ENCODE measurements at places on chromosomes 11 and 22.

- DNase-seq: no peak
Observed at GRCh38 chr22:24437741-24438328, 10.4 kb downstream of the ADORA2A start.

DNA sequence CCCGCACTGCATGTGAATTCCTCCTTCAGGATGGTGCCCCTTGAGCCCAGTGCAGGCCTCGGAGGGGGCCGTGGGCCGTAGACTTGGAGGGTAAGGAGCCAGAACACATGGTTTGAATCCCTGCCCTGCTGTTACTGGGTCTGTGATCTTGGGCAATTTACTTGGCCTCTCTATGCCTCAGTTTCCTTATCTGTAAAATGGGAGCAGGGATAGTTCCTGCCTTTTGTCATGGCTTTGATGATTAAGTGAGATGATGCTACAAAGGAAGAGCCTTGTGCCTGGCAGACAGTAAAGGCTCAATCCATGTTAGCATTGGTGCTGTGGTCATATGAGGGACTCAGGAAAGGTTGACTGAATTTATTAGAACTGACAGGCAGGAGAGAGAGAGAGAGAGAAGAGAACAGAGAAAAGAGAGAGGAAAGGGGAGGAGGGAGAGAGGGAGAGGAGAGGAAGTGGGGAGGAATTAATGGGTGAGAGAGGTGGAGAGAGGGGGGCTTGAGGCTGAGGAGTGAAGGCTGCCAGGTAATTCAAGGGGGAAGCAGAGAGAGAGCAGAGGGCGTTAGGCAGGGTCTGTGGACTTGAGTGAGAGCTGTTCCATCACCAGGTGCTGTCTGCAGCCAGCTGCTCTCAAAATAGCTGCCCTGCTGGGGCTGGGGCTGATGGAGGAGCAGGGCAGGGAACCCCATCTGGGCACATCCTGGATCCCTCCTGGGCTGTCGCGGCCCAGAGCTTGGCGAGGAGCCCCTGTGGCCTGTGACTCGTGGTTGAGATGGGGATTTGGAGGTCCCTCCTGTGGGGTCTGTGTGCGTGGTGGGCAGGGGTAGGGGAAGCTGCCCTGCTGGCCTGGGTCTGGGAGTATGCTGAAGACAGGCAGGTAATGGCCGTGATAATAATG, 44.1 kb downstream of the MCM5 start:
- no peak for DNase-seq

DNA sequence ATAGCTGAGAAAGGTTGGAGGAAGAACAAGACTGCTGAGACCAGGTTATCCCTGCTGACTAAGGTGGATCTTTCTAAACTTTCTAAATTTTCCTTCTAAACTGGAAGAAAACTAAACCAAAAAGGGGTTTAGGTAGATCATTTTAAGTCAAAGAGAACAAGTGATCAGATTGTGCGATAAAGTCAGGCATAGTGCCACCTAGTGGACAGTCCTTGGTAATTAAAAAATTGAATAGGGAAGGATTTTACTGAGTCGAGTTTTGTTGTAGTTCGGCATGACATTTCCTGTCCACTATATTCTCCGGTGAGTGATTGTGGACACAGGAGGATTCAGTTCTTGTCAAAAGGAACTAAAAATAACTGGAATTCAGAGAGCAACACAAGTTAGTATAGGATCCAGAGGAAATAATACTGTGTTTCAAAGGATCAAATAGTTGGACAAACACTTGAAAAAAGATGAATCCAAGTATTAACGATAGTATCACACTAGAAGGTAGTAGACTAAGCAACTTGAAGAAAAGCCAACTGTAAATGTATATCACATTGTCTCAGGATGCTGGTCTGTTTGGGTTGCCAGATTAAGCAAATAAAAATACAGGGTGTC, 1236.4 kb downstream of the FAM181B start:
- peak; percentile 4 for DNase-seq

DNA sequence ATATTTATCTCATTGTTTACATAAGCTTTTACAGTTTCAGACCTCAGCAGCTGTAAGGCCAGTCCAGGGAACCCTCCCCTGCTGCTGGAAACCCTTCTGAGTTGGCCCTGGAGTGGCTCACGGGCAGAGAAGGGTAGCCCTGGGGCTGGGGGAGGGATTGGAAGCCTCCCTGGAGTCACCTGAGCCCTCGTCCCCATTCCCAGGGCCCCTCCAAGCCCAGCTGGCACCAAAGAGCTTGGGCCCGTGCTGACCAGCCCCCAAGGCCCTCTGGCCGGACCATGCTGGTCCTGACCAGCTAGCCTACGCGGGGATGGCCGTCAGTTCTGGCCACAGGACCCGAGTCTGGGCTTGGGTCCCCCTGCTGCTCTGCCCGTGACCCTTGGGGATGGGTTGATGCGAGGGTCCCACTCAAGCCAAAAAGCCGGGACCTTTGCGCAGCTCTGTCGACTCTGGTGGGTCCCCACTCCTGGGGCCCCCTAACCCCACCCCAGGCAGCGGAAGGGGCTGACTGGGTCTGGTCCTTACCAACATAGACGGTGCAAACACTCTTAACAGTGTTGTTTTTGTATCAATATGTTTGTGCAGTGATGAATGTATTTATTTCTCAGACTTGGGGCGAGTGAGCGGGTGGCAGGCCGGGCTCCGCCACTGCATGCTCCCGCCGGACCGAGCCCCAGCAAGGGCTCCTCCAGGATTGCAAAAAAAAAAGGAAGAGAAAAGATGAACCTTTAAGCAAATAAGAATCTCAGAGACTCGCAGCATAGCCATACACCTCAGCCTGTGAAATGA, 17.5 kb upstream of the TMEM191C start:
- no peak for DNase-seq

GRCh38 chr11:133467686-133468085, 64.6 kb downstream of the OPCML start:
- no peak for DNase-seq

DNA sequence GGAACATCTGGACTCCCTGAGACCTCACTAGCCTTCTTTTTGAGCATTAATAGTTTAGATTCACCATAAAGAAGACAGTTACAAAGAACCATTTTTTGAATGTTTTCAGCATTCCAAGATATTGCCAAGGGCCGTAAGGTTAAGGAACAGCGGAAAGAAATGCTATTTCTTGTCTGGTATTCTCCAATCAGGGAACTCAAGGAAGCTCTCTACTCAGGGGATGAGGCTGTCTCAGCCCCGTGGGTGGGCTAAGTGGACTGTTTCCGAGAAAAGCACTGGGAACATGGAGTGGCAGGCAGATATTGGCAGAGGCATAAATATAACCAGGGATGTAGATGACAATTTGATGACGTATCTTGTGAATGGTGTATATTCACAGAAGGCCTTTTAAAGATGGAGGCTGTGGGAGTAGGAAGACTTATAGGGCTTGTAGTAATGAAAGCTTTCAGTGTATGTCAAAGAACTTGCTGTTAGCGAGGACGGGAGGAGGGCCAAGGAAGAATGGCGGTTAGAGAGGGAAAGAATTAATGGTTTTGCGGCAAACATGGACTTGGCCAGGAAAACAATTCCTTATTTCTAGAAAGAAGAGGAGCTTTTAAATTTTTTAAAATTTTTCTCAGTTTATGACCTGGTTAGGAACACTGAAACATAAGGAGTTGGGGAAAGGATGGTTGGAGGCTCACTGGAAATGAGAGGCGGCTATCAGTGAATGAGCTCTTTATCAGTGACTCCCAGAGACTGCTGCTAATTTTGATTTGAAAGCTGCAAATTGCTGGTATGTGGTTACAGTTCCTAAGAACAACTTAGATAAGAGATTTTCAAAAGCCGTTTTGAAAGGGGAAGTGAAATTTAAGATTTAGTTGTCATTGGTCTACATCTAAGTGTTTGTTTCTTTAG, 64.6 kb downstream of the ST3GAL4 start:
- DNase-seq: no peak

DNA sequence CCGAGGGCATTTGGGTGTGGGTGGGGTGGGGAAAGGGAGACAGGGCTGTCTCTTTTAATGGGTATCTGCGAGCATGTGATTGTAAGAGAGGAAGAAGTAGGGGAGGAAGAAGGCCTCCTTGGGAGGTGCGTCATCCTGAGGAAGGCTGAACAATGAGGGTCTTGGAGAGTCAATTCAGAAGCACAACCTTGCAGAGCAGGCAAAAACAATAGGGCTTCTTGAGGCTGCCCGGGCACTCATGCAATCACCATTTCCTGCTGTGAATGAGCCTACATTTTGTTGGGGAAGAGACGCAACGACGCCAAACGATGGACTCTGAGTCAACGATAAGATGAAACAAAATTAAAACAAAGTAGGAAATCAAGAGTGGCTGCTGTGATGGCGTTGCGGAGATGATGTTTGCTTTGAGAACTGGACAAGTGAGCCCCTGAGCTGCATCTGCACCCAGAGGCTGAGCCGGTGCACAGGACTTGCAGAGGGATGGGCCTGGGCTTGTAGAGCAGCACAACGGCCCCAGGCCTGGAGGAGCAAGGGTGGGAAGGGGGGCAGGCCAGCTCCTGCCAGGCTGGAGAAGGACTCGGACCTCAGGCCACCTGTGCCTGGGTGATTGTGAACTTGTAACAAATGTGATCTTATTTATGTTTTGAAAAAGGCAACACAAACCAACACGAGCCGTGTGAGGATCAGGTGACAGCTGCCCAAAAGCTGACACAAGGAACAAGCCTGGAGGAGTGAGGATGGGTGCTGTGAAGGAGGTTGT, 92.3 kb upstream of the B3GAT1 start:
- no peak for DNase-seq

GRCh38 chr11:107864591-107864990, 6.0 kb upstream of the SLC35F2 start:
- no peak for DNase-seq

DNA sequence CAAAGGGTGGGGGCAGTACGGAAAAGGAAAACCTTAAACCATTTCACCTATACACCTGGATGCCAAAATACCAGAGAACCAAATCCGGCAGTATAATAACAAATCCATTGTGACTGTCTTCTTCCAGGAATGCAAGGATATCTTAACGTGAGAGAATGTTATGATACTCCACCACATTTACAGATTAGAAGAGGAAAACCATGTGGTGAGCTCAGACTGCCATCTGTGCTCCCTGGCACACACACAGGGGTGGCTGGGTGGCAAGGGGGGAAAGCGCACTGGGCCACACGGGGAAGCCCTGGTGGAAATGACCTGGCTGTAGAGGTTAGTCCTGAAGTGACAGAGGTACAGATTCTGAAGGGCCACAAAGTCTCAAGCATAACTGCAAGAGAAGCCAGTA, 9.9 kb downstream of the EIF1AD start:
- DNase-seq: no peak

GRCh38 chr11:94424011-94424410, 22.8 kb upstream of the GPR83 start:
- no peak for DNase-seq

DNA sequence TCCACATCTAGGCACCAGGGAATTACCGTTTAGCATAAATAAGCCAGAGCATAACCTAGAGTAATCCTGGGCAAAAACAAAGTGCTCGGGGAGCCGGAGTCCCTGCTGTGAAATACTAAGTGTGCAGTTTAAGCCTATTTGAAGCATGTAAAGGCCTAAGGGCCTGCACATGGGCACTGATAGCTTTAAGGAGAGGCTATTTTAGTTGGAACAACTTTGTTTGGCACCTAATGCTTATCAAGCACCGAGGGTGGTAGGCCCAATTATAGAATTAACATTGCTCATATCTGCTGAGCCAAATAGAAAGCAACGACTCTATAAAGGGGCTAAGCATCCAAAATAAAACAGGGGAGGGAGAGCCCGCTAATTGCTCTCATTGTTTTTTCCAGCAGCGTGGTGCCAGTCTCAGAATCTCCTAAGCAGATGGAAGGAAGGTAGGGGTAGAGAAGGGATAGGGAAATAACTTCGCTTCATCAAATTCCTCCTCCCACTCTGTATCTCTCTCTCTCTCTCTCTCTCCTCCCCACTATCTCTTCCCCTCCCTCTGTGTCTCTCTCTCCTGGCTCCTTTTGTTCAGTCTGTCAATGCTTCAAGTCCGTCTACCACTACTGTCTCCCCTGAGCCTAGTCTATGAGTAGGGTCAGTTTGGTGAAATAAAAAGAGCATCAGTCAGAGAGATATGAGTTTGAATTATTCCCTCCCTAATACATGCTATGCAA, 292.8 kb downstream of the NXPE2 start:
- no peak for DNase-seq

DNA sequence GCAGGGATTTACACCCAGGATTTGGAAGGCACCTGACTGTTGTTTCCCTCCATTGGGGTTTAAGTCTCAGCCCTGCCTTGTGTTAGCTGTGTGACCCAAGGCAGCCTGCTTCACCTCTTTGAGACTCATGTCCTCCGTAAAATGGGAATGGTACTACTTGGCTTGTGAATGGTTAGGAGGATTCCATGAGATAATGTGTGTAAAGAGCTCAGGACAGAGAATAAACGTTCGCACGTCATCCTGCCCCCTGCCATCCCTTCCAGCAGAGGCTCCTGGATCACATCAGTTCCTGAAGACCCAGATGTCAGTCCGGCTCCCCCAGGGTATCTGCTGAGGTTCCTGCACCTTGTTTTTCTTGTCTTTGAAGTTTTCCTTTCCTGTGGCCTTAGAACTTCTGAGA, 16.8 kb upstream of the ACCSL start:
- no peak for DNase-seq

- DNase-seq: no peak
Observed at GRCh38 chr11:87560352-87560751, 522.6 kb downstream of the TMEM135 start.

DNA sequence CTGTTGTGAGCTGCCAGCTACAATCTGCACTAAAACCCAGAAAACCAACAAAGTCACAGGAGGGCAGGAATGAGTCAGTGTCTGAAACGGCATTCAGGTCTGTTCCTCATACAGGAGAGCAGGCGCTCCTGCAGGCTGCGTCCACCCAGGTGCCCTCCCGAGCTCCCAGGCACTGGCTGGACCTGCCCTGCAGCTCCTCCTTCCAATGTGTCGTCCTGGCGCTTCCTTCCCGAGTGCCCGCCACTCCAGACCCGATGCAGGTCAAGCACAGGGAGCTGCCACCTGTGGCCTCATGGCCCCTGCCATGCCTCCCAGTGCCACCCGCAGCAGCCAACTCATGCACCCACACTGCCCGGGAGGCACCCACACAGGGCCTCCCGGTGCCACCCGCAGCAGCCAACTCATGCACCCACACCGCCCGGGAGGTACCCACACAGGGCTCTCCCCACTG, 12.0 kb downstream of the BRD1 start:
- DNase-seq: no peak

- peak; percentile 45 for DNase-seq
Observed at GRCh38 chr11:64762674-64763525, 3.1 kb upstream of the PYGM start.

GRCh38 chr11:117950301-117950700, 21.1 kb upstream of the TMPRSS13 start:
- DNase-seq: peak; percentile 80

DNA sequence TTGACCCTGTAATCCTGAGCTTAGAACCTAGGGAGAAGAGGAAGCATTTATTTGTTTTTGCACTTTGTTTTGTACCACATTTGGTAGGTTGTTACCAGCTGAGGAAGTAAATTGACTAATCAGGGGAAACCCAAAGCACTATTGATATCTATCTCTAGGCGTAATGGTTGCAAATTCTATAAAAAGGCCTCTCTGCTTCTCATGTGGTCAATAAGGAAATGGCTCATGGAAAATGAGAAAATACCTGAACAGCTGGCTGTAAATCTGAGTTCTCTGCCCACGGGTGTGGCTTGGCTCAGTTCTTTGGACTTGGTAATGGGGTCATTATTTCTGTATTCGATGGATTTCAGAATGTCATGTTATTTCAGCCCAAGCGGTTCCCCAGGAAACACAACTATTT, 42.4 kb downstream of the BARX2 start:
- DNase-seq: no peak

GRCh38 chr11:130798280-130798679, 118.0 kb downstream of the SNX19 start:
- no peak for DNase-seq
